ENCODE measurements at places on chromosomes 5 and 9.

DNA sequence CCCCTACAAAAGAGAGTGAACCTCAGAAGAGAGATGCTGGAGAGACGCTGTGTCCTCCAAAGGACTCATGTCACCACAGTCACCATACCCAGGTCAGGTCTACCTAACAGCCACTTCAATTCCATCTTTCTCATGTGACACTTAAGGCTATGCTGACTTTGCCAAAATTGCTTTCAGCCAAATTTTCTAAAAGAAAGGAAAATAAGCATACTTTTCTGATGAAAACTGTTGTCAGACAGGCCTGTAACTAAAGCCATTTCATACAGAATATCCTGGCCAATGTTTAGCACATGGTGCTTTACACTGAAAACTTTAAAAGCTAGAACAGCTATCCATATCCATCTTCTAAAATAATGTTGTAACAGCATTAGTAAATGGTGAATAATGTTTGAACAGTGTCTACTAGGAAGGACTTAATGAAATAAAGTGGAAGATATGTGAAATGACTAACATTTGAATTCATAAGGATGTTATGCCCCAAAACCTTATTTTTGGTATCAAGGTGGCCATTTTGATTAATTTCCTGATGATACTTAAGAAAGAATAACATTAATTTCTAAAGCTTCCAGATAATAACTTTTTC is 97.2 kb downstream of the NFIB start:
- no peaks in the 10 kb centered on the region for H3K27me3 ChIP-seq
- no peak overlapping the region for H3K27ac ChIP-seq
- H3K4me3 ChIP-seq, result no peak overlapping the region
- no peak for DNase-seq
- H3K4me1 ChIP-seq, result no peaks in the 10 kb centered on the region
- no peaks in the 10 kb centered on the region for H3K36me3 ChIP-seq

DNA sequence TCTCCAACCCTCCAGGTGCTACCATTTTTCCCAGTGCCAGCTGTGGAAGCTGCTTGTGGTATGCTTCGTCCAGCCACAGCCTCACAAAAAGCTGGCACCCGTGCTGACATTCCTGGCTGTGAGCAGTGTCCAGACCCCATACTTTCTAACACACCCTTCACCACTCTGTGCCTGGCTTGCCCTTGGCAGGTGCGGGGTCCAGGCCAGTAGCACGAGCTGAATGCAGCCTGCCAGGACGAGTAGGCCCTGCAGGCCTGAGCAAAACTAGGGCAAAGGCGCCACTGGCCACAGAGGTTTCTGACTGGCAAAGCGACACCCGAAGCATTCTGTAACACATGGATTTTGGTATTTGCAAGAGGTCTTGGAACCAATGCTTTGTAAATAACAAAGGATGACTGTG is 26.0 kb upstream of the GHR start:
- H3K27me3 ChIP-seq, result no peaks in the 10 kb centered on the region
- H3K36me3 ChIP-seq, result no peaks in the 10 kb centered on the region
- DNase-seq, result no peak
- H3K4me1 ChIP-seq, result no peaks in the 10 kb centered on the region
- no peak overlapping the region for H3K27ac ChIP-seq

GRCh38 chr5:95780597-95780996 is 41.9 kb downstream of the GLRX start:
- no peaks in the 10 kb centered on the region for H3K4me1 ChIP-seq
- H3K27me3 ChIP-seq, result no peaks in the 10 kb centered on the region
- H3K36me3 ChIP-seq, result no peaks in the 10 kb centered on the region
- DNase-seq, result no peak
- H3K27ac ChIP-seq, result peak overlapping the region; percentile 52

DNA sequence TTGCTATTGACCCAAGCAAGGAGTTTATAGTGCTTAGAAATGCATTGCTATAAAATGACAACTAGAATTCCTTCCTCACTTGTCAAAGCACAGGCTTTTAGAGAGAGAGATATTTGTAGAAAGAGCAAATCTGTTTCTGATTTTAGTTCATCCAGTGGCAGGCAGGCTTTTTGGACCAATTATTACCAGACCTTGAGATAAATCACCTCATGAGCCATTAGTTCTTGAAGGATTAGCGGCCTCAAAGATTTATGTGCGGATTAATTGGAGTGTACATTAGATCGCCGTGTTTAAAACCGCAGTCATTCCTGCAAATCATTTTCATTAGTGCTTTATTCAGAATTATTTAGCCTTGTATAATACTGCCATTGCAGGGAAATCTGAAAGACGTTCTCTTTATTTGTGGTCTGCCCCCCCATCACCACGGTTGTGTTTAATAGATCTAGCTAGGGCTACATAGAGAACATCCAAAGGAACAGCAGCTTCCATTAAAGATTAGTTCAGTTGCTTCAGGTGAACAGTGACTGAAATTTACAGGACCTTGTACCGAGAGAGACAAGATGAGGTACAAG is 28.8 kb upstream of the TJP2 start:
- DNase-seq, result no peak
- H3K4me1 ChIP-seq, result no peaks in the 10 kb centered on the region
- no peaks in the 10 kb centered on the region for H3K36me3 ChIP-seq
- no peaks in the 10 kb centered on the region for H3K27me3 ChIP-seq
- no peak overlapping the region for H3K27ac ChIP-seq

- no peak overlapping the region for H3K27ac ChIP-seq
- no peak overlapping the region for H3K4me3 ChIP-seq
- no peaks in the 10 kb centered on the region for H3K4me1 ChIP-seq
- no peaks in the 10 kb centered on the region for H3K36me3 ChIP-seq
- DNase-seq, result no peak
- no peaks in the 10 kb centered on the region for H3K27me3 ChIP-seq
Observed at GRCh38 chr9:83509402-83509801, 28.8 kb downstream of the FRMD3 start.

- no peak for DNase-seq
- H3K4me3 ChIP-seq, result no peak overlapping the region
- no peaks in the 10 kb centered on the region for H3K27me3 ChIP-seq
- H3K27ac ChIP-seq, result no peak overlapping the region
Observed at GRCh38 chr5:120228262-120229031, 235.7 kb upstream of the PRR16 start.

- H3K4me3 ChIP-seq, result no peak overlapping the region
- DNase-seq, result no peak
- H3K27me3 ChIP-seq, result no peaks in the 10 kb centered on the region
- no peaks in the 10 kb centered on the region for H3K4me1 ChIP-seq
- H3K36me3 ChIP-seq, result no peaks in the 10 kb centered on the region
Observed at GRCh38 chr9:125360601-125361000, 99.0 kb downstream of the GAPVD1 start.

- no peak overlapping the region for H3K4me3 ChIP-seq
- no peaks in the 10 kb centered on the region for H3K4me1 ChIP-seq
- DNase-seq, result no peak
- H3K36me3 ChIP-seq, result no peaks in the 10 kb centered on the region
- no peaks in the 10 kb centered on the region for H3K27me3 ChIP-seq
- no peak overlapping the region for H3K27ac ChIP-seq
Observed at GRCh38 chr9:20898885-20899554, 132.4 kb downstream of the HACD4 start.

- H3K4me3 ChIP-seq, result no peak overlapping the region
- H3K27me3 ChIP-seq, result no peaks in the 10 kb centered on the region
- no peak for DNase-seq
Observed at GRCh38 chr5:143968071-143968878, 156.3 kb downstream of the HMHB1 start.

- H3K27me3 ChIP-seq, result no peaks in the 10 kb centered on the region
- H3K4me3 ChIP-seq, result peak overlapping the region; percentile 81
- peaks cover 4% of the 10 kb centered on the region for H3K4me1 ChIP-seq
- peak overlapping the region; percentile 96 for H3K27ac ChIP-seq
- DNase-seq, result peak; percentile 46
Observed at GRCh38 chr9:128550770-128551656, 1.4 kb upstream of the SPTAN1 start.

DNA sequence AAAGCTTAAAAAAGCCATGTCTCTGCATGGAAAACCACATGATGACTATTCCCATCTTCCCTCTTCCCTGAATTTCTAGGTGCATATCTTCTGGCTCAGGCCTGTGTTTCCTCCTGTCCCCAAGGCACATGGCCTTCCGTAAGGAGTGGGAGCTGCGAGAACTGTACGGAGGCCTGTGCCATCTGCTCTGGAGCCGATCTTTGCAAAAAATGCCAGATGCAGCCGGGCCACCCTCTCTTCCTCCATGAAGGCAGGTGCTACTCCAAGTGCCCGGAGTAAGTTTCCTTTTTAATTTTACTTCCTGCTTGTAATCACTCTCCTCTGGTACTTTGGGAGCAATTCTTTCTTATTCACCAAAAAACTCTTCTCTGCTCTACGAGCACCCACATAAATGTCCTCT is 83.6 kb downstream of the RFK start:
- no peak overlapping the region for H3K27ac ChIP-seq
- no peaks in the 10 kb centered on the region for H3K36me3 ChIP-seq
- H3K4me1 ChIP-seq, result no peaks in the 10 kb centered on the region
- no peak overlapping the region for H3K4me3 ChIP-seq

- H3K4me3 ChIP-seq, result no peak overlapping the region
- H3K4me1 ChIP-seq, result no peaks in the 10 kb centered on the region
- no peak overlapping the region for H3K27ac ChIP-seq
- H3K27me3 ChIP-seq, result peaks cover 18% of the 10 kb centered on the region
Observed at GRCh38 chr5:135052511-135053145, 18.6 kb upstream of the PITX1 start.

DNA sequence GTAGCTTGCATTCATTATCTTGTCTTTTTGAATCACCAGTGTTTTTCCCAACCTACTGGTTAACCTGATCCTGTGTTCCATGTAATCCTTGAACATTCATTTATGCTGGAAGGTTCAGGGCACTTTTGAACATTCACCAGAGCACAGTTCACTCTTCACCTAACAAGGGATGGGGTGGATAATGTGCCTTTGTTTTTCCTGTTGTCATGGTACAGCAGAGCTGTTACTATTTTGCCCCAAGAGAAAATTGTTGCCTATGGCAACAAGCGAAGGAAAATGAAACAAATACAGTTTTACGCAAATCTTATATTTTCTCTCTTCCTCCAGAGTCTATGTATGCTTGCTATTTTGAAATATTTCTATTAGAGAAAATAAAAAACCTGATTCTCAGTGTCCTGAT is 60.3 kb upstream of the RIOK2 start:
- H3K36me3 ChIP-seq, result no peaks in the 10 kb centered on the region
- no peaks in the 10 kb centered on the region for H3K27me3 ChIP-seq
- no peak overlapping the region for H3K27ac ChIP-seq
- H3K4me1 ChIP-seq, result no peaks in the 10 kb centered on the region
- no peak for DNase-seq

- H3K27me3 ChIP-seq, result no peaks in the 10 kb centered on the region
- no peaks in the 10 kb centered on the region for H3K4me1 ChIP-seq
- no peak overlapping the region for H3K27ac ChIP-seq
Observed at GRCh38 chr9:121671612-121672155, 20.2 kb downstream of the DAB2IP start.

- DNase-seq, result no peak
- H3K27ac ChIP-seq, result no peak overlapping the region
- H3K27me3 ChIP-seq, result no peaks in the 10 kb centered on the region
- no peaks in the 10 kb centered on the region for H3K36me3 ChIP-seq
- no peak overlapping the region for H3K4me3 ChIP-seq
Observed at GRCh38 chr9:107046692-107047091, 183.7 kb downstream of the ZNF462 start.

- H3K27me3 ChIP-seq, result no peaks in the 10 kb centered on the region
- H3K36me3 ChIP-seq, result no peaks in the 10 kb centered on the region
- H3K4me3 ChIP-seq, result no peak overlapping the region
- DNase-seq, result no peak
- H3K4me1 ChIP-seq, result no peaks in the 10 kb centered on the region
- H3K27ac ChIP-seq, result no peak overlapping the region
Observed at GRCh38 chr5:101611039-101611438, 685.0 kb downstream of the SLCO4C1 start.

DNA sequence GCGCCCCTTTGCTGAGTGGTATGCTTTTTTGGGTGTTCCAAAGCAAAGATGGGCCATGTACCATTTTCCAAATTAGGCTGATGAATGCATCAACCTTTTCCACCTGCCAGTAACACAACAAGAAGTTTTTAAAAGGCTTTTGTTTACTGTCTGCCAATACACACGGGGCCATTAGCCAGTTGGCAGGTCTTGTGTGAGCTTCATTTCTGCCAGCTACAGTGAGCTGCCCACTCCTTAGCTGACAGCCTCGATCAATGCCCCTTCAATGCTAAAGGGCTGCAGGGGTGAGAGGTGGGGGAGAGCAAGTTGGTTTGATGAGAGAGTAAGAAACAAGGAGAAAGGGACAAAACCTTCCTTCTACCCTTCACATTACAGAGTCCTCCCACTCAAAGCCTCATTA is 128.7 kb downstream of the C5orf15 start:
- no peak for DNase-seq
- no peak overlapping the region for H3K27ac ChIP-seq
- H3K27me3 ChIP-seq, result no peaks in the 10 kb centered on the region
- no peaks in the 10 kb centered on the region for H3K4me1 ChIP-seq
- no peak overlapping the region for H3K4me3 ChIP-seq
- H3K36me3 ChIP-seq, result no peaks in the 10 kb centered on the region
